ENCODE measurements at places on chromosomes 2 and 18.

DNA sequence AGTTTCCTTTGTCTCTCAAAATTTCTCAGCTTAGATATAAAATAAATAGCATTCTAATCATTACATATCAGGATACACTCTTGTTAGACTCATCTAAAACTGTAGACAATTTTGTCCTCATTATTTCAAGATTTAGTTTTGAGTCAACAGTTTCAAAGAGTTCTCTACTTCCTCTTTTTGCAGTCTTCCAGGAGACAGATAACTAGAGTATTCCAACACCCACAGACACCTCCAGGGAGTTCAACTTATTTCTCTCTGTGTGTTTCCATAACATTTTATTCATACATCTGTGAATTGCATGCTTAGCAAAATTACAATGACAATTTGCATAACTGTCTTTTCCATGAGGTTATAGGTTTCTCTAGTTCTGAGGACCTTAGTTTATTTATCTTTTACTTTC, 166.6 kb upstream of the HNMT start:
- DNase-seq, result no peak

GRCh38 chr18:36352384-36352783, 54.9 kb downstream of the FHOD3 start:
- peak; percentile 90 for DNase-seq

DNA sequence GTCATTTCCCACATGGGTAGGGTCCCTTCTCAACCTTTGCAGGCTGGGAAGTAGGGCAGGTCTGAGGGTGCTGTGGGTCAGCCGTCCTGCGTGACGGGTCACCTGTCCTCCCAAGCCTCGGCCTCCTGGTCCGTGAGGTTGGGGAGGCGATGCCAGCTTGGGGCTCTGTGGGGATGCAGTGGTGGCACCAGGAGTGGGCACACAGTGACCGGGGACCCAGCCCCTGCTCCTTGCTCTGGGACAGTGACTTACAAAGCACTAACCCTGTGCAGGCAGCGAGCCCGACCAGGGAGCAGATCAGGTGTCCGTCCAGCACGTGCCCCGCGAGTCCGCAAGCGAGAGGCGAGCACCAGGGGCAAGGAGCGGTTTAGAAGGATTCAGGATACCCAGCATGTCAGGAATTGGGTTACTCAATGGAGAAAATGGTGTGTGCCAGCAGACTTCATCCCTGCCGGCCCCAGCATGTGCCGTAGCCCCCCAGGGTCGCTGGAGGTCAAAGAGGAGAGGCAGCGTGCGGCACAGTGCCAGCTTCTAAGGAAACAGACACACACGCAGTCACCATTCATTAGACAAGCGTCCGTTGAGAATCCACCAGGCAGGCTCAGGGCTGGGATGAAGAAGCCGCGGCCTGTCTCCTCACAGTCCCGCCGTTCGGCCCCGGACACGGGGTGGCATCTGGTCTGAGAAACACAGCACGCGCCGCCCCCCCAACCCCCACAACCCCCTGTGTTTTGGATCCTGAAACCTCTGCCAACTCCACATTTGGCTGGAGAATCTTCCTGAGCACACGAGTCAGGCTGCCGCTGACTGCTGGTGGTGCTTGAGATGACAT, 11.7 kb downstream of the COLEC11 start:
- DNase-seq, result no peak

GRCh38 chr18:22552254-22552653, 134.5 kb upstream of the CTAGE1 start:
- DNase-seq, result peak; percentile 53

- DNase-seq, result no peak
Observed at GRCh38 chr2:39265315-39265714, 21.5 kb upstream of the CDKL4 start.
